D341Med (cell line): ENCODE measurements at places on chromosomes 1 and 21.
A peak's percentile ranks its signal among the peaks of the same experiment; 100 is the strongest.

DNA sequence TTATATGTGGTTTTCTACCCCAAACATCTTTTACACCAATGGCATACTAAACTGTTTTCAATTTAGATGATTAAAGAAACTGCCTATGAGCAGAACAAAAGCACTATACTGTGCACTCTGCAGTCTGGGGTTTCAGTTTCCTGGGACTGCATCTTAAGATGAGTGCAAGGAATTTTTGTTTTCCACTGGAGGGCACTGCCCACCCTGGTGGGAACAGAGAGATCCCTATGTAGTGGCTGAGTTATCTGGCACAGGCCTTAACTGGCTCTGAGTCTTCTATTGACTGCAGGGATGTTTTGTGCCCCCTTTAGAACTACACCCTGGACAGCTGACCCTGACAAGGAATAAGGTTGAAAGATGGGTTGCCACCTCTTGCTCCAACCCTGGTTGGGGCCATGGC lies 12.0 kb downstream of the PROK1 start:
- DNase-seq: no peak

- DNase-seq: no peak
These were observed 45.2 kb upstream of the DPT start for GRCh38 chr1:168774241-168774640.

GRCh38 chr21:18468790-18469189 lies 65.2 kb upstream of the TMPRSS15 start:
- no peak for DNase-seq

GRCh38 chr1:180898441-180899219 lies 14.1 kb upstream of the KIAA1614 start:
- no peak for DNase-seq

GRCh38 chr1:89104687-89105086 lies 21.2 kb downstream of the GBP2 start:
- DNase-seq: no peak

DNA sequence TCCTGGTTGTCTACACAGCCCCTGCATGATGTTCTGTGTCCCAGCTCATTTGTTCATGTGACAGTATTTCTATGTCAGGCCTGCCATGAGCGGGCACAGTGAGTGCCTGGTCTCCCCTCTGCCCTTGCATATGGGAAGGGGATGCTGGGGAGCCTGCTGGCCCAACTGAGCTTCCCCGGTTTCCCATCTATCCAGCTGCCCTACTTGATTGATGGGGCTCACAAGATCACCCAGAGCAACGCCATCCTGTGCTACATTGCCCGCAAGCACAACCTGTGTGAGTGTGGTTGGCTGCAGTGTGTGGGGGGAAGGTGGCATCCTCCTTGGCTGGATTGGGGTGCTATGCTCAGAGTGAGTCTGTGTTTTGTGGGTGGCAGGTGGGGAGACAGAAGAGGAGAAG lies 1.5 kb downstream of the GSTM4 start:
- no peak for DNase-seq

DNA sequence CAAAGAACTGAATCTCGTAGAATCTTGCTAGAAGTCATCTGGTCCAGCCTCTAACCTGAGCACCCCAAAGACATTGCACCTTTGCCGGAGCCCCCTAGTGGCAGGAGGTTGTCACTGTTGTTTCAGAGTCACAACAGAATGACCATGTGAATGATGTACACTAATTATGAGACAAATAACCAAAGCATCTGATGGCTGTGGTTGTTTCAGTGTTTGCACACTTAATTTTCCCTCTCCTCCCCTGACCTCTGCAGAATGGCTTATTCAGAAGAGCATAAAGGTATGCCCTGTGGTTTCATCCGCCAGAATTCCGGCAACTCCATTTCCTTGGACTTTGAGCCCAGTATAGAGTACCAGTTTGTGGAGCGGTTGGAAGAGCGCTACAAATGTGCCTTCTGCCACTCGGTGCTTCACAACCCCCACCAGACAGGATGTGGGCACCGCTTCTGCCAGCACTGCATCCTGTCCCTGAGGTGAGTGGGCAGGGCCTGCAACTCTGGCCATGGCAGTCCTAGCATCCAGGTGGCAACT lies 26.4 kb downstream of the TRAF5 start:
- DNase-seq: peak; percentile 63

- DNase-seq: no peak
These were observed 64.0 kb downstream of the SIK1 start for GRCh38 chr21:43362915-43363314.

DNA sequence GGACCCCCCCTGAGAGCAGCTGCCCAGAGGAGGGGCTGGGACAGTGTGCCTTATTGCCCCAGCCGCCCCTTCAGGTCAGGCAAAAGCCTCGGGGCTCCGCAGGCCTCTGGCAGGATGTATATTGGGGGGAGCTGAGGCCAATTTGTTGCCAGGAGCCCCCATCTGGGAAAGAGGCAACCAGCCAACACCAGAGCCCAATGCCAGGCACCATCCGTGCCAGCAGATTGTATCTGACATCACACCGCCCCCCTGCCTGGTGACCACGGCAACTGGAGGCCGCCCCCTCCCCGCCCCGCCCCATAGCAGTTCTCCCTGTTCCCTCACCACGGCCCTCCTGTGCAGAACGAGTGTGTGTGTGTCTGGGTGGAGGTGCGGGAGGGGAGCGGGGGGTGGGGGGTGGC lies 3.6 kb upstream of the PLEKHG5 start:
- no peak for DNase-seq

GRCh38 chr1:223514644-223515043 lies 121.4 kb downstream of the CCDC185 start:
- no peak for DNase-seq

DNA sequence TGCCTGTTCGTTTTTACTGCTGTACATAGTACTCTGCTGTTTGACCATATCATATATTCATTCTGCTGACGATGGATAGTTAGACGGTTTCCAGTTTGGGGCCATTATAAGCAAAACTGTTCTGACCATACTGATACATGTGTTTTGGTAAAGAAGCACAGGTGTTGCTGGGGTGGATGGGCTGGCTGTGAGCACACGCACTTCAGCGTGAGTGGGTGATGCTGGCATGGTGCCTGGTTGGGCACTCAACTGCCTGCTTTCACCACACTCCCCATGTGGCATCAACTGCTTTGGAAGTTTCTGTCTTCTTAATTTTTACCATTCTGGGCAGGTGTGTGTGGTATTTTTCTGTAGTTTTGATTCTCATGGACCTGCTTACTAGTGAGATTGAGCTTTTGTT lies 37.3 kb downstream of the ADARB1 start:
- no peak for DNase-seq

DNA sequence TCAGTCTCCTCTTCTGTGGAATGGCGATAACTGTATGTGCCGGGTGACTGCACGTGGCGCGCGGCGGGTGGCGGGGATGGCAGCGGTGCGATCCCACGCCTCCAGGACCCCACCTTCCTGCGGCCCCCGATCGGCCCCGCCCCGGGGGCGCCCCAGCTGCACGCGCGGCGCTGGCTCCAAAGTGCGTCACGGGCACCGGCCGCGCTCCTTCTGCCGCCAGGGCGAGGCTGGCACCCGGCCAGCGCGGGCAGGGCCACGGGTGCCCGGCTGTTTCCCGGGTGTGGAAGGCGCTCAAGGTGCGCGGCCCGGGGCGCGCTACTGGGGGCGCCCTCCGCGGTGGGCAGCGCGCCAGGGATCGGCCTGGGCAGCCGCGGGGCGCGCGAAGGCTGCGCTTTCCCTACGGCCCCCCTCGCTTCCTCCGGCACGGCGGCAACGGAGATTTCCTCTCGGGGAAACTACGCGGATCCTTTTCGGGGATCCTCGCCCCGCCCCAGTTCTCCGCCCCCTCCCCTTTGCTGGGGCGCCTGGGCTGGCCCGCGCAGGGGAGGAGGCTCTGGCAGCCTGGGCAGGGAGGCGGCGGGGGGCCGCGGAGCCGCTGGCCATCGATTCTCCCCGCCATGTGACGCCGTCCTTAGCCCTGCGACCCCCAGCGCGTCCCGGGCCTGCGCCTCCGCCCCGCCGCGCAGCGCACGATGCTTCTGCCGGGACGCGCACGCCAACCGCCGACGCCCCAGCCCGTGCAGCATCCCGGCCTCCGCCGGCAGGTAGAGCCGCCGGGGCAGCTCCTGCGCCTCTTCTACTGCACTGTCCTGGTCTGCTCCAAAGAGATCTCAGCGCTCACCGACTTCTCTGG lies at the start of gene EVA1C:
TSS of gene EVA1C (plus strand) at position 545 of the 853 bp plus-strand sequence. CDS start at position 693, 148 bp downstream.
- DNase-seq: peak; percentile 75

DNA sequence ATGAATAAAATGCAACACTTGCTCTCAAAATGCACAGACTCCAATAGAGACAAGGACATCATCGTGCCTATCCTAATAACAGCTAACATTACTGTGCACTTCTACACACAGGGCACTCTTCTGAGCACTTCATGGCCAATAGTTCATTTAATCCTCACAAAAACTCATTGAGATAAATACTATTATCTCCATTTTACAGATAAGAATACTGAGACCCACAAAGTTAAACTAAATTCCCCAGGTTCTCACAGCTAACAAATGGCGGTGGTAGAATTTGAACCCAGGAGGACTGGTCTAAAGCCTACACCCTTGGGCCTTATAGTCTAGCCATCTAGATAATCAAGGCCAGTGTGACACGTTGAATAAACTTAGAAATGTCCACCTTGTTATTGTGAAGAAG lies 328.6 kb downstream of the RRAGC start:
- no peak for DNase-seq

- DNase-seq: no peak
These were observed 196.6 kb upstream of the HMCN1 start for GRCh38 chr1:185537596-185537995.

DNA sequence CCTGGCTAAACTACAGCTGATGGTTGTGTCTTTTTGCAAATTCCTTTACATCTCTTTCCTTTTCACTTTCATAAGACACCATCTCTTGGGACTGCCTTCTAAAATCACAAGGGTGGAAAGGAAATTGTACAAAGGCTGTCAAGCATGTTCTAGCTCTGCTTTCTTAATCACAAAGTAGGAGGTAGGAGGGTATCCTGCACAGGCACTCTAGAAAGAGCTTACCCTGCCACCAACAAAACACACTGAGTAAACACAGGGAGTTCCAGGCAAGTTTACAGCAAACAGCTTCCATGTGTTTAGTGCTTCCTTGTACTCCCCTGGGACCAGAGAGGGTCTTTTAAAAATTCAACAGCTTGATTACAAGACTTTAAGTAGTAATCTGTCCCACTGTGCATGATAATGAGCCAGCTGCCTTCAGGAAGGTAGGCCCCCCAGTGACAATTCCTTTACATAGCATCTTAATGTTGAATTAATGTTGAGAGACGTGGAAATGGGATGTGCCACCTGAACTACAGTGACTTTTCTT lies 2.4 kb downstream of the PLPP3 start:
- peak; percentile 41 for DNase-seq

GRCh38 chr1:233289676-233290075 lies 5.8 kb downstream of the PCNX2 start:
- DNase-seq: no peak

- peak; percentile 52 for DNase-seq
These were observed at the start of gene CSMD2 for GRCh38 chr1:34164771-34165391. Gene CSMD2, minus strand, starts transcription at chr1:34165230. Its CDS starts 133 bp downstream, at chr1:34165097.

- no peak for DNase-seq
These were observed 26.2 kb upstream of the C1orf105 start for GRCh38 chr1:172394141-172394751.

DNA sequence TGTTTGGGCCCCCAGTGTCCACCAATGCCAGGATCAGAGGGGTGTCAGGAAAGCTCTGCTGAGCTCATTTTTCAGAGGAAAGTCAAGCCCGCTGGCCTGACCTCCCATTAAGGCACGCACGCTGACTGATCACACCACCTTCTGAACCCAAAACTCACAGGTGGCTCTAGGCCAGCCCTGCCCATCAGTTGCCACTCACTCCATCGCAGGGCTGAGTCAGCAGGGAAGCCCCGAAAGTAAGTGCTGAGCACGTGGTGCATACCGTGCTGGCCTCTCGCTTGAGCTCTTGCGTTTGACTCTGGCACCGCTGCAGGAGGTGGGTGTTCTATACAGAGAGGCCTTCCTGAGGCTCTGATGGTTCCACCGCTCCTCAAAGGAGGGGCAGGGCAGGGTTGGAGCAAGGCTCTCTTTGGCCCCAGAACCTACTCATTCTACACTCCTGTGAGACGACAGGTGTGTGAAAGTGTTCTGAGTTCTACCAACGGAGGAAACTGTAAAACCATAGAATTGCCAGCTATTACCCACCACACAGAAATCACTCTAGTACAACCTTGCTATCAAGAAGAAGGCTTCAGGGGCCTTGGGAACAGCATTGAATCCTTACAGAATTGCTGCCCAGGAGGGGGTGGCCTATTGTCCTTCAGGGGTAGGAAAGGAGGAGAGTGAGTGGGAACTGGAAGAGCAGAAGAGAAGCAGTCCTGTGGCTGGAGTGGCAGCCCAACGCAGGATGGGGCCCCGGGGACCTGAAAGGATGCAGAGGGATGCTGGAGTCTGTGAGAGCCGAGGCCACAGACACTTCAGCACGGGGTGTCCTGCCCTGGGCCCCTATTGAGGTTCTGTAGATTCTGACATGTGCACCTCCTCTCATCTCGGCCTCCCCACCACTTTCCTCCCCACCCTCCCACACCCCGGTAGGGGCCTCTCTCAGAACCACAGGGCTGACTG lies 214.7 kb upstream of the EDN2 start:
- no peak for DNase-seq

- no peak for DNase-seq
These were observed 57.8 kb upstream of the FASLG start for GRCh38 chr1:172601046-172601630.

GRCh38 chr1:201409440-201409839 lies 10.3 kb upstream of the LAD1 start:
- no peak for DNase-seq

GRCh38 chr1:37113285-37113997 lies 79.1 kb upstream of the GRIK3 start:
- DNase-seq: no peak

DNA sequence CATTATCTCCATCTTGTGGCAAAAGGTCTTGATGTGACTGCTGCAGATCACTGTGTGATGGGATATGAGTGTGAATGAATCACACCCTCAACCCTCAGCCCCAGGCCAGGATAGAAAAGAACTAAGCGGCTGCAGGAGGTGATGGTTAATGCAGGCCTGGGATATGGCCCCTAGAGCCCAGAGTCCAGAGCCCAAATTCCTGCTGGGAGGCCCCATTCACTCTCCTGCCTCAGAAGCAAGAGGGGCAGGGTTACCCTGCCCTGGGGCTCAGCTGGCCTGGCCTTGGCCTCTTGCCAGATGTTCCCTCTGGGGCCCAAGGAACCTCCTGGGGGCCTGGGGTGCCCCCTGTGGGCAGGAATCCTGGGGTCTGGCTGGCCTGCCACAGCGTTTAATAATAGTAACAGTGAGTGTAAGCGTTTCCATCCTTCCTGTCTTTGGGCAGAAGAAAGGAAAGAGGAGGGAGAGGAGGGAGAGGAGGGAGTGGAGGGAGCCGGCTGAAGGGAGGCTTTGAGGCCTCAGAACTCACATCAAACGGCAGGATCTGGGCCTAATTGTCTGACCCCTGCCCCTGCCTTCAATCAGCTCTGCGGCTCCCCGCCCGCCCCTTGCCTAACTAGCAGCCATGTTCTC lies 26.2 kb downstream of the DMAP1 start:
- no peak for DNase-seq

DNA sequence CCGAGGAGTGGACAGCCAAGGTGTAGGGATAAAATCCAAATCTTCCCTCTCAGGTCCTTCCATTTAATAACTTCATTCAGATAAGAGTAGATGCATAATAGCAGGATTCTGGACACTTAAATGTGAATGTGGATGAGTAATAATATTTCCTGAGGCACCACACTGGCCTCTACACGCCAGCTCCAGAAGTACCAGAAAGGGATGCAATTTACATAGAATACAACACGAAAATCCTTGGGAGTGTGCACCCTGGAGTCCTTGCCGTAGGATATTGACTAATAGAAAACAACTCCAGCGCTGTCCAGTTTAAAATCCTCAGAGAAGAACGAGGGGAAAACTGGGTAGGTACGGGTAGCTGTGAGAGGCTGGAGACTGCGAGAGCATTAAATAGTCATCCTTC lies 6.9 kb downstream of the PLXNA2 start:
- no peak for DNase-seq

- no peak for DNase-seq
These were observed 59.6 kb downstream of the CC2D1B start for GRCh38 chr1:52306227-52307006.
